Hematopoietic multipotent progenitor cell treated with erythropoietin and hydrocortisone succinate and interleukin-3 and kit ligand, for 15 days (in vitro differentiated cells): ENCODE measurements at places on chromosomes 5 and 9.

DNA sequence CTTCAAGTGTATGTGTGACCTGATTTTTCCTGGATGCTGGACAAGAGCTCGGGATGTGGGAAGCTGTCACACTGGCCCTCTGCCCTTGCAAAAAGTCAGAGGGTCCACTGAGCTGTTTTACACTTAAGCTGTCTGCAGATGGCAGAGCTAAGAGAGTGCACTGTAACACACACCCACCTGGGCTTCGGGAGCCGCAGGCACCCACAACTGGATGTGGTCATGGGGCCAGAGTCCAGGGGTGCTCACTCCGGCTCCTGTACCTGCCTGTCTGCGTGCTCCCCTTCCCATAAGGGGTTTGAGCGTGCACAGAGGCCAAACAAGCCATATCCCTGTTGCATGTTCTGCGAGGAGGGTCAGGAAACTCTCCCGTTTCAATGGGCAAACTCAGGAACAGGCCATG, 82.5 kb downstream of the LRRC70 start:
- DNase-seq, result no peak

GRCh38 chr9:124040186-124040931, 28.8 kb downstream of the LHX2 start:
- no peak for DNase-seq

DNA sequence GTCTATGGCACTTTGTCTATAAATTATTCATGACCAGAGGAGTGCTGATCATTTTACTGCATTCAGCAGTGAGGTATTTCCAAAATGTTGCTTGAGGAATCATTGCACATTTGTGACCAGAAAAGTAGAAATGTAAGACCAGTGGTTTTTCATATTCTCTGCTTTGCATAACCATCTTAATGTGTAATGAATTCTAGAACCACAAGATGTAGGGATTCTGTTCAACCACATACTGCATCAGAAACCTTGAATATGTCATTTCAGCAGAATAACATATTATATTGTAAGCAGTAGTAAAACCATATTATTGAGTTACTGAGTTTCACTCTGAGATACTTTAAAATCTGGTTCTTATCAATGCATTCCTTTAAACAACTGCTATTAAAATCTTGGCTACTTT, 1243.4 kb downstream of the MAT2B start:
- DNase-seq, result no peak

GRCh38 chr9:87479801-87480201, 17.9 kb upstream of the DAPK1 start:
- DNase-seq, result no peak

DNA sequence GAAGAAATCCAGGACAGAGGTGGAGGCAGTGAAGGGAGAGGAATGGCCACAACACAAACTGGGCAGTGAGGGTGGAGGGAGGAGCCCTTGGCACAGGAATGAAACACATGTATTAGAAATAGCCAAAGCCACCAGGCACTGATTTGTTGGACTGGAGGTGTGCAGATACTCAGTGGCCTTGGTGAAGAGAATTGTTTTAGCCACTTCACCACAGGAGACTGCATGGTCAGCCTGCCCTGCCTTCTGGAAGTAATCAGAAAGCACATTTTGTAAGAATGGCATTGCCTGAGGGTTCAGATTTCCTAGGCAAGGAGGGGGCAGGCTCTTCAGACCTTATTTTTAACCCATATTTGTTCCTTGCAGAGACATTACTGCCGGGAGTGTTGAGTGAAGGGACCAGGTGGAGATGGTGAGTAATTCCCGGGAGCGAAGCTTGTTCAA, 2.2 kb downstream of the SGCD start:
- no peak for DNase-seq

DNA sequence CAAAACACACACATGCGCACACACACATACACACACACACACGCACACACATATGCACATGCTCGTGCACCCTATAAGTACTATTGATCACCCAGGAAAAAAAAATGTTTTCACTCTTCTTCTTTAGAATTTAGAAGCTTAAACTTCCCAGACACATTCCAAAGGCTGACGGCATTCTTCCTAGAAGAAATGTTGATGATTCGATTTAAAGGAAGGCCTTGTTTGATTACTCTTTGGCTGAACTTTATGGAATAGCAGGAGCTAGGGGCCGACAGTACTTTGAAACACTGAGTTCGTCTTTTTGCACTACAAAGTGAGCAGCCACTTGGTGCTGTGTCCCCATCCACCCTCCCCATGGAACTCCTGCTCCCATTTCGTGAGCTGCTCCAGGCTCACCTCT, 113.2 kb downstream of the EGFLAM start:
- DNase-seq, result no peak
